ENCODE measurements at places on chromosomes 3 and 15.

DNA sequence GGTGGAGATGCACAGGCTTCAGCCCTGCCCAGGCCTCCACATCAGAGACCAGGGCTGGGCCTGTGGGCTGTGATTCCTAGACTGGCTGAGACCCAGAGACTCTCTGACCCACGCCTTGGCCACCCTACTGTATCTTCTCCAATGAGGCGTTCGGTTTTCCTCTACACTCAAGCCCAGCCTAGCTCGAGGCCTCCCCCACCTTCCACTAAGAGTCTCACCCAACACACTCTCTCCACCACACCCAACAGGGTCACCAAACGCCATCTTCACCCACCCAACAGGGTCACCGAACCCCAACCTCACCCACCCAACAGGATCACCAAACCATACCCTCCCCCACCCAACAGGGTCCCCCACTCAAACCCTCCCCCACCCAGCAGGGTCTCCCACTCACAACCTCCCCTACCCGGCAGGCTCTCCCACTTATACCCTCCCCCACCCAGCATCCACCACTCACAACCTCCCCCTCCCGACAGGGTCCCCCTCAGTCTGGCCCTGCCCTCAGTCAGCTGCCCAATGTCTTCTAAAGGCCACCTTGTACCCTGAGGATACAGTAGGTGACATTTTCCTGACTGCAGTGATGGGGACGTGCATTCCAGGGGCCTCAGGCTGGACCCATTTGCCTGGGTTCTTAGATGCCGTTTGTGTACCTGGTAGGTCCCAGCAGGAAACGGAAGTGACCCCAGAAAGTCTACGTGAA lies 20.4 kb downstream of the CFAP100 start:
- no peak for DNase-seq

DNA sequence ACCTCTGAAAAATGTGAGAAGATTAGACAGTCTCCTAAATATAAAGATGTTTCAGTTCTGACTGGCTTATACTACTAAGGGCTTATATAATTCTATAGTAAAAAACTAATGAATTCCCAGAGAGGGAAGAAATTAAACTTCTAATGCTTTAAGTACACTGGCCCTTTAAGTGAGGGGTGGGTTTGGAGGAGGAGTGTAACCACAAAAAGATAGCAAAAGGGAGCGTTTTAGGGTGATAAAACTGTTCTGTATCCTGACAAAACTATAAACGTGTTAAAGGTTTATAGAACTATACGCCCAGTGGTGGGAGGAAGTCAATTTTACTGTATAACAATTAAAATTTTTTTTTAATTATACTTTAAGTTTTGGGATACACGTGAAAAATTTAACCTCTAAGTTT lies 45.8 kb downstream of the CEP152 start:
- DNase-seq = no peak

GRCh38 chr3:50320853-50321335 lies 1.7 kb downstream of the HYAL2 start:
- peak; percentile 72 for DNase-seq

DNA sequence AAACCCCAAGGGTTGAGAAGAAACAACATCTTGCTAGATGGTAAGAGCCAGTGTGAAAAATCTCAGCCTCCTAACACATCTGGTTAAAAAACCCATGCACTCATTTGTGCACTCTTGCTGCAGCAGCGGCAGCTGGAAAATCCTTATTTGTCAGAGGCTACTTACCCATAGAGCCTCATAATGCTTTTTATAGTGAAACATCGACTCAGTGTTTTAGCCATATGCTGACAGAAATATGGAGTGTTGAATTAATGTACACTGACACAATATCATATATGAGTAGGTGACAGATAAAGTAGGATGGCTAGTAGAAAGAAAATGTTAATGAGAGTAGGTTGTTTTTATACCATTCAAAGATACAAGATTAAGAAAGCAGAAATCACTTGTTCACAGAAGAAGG lies 13.0 kb downstream of the SLC9A9 start:
- DNase-seq = no peak

DNA sequence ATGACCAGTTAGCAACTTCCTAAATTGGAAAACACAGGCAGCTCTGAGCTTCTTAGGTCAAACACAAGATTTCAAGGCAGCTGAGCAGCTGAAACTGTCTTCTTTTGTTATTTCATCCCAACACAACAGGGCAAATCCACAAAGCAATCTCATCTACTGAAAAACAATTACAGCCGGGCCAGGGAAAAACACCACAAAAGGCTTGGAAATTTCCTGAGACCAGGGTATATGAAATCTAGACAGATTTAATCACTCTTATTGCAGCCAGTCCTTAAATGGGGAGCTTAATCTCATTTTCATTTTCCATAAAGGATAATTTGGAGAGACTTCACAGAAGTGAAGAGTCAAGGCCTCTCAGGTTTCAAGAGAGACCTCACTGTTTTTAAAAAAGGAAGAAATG lies 181.8 kb downstream of the SSR3 start:
- DNase-seq = no peak

GRCh38 chr15:66819084-66819483 lies 117.0 kb downstream of the SMAD6 start:
- DNase-seq = no peak

DNA sequence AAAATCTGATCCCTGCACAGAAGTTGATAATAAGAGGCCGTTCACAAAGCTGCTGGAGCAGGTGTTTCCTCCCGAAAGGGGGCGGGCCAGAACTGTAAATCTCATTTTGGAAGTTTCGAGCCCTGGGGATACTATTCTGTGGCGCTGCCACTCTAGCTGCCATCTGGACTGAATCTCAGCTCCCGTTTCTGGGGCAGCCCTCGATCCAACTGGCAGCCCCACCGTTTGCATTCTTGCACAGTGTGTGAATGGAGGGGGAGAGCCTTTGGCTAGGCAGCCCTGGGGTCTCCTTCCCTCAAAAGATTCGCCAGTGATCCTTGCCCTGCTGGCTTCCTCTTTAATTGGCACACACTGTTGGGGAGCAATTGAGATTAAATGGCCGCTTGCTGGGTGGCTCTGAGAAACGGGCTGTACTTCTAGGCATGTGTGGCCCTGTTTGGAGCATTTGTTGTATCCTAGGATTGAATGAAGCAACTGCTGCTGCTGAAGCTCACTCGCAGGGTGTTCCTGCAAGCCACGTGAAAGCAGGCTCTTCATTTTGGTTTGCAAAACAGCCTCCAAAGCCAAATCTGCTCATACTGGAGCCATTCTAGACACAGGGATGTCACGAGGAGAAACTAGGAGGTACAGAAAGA lies 57.2 kb upstream of the TOPAZ1 start:
- DNase-seq = no peak

DNA sequence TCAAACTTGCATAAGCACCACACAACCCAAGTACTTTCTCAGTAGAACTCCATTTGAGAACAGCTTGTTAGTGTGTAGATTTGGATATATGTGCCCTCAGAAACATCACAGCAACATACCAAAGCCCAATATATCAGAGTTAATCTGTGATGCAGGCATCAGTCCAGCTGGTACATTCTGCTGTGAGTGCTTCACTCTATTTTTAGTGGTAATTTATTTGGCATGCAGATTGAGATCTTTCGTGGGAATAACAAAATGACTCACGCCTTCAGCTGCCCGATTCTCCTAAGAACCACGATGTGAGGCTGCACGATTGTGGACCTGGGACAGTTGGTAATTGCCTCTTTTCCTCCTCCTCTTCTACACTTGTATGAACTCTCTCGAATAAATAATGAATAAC lies 730.7 kb downstream of the SQOR start:
- no peak for DNase-seq

- no peak for DNase-seq
These were observed 224.8 kb upstream of the NANOGP8 start for GRCh38 chr15:35309886-35310285.

GRCh38 chr3:126014252-126014651 lies 45.3 kb downstream of the ROPN1B start:
- no peak for DNase-seq

DNA sequence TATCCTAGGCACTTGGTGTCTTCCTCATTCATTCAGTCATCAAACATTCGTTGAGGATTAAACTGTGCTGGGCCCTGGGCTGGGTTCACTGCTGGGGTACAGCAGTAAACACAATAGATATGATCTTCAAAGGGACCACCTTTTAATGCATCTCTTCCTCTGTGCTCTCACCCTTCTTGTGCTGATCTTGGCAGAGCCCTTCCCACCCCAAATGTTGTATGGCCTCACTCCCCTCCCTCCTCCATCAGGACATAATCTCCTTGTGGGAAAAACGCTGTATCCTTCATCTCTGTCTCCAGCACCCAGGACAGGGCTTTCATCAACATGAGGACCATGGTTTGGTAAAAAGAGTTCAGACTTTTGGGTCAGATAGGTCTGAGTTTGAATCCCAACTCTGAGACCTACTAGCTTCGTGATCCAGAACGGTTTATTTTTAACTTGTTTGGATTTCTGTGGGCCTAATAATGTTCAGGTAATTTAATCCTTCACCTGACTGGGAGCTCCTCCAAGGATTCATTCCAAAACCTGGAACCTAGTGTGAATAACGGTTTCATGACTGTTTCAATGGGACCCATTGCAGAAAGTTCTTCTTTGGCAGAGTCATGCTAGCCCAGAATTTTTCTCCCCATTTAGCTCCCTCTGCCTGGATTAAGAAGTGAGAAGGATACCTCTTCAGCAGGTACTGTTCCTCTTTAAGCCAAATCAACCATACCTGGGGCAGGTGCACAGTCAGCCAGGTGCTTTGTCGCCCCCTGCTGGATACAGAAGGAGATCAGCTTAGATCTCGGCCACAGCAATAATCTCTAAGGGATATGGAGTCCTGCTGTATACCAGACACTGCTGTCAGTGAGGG lies 5.2 kb upstream of the WNT7A start:
- peak; percentile 43 for DNase-seq

- DNase-seq = no peak
These were observed 89.1 kb downstream of the OSBPL10 start for GRCh38 chr3:31891876-31892455.

DNA sequence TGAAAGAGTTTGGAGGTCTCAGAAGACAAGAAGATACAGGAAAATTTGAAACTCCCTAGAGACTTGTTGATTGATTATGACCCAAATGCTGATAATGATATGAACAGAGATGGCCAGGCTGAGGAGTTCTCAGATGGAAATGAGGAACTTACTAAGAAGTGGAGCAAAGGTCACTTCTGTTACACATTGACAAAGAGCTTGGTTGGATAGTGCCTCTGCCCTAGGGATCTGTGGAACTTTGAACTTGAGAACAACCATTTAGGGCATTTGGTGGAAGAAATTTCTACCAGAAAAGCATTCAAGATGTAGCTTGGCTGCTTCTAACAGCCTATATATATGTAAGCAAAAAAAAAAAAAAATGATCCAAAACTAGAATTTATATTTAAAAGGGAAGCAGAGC lies 48.9 kb upstream of the NAALADL2 start:
- no peak for DNase-seq

- no peak for DNase-seq
These were observed 46.1 kb downstream of the SRGAP3 start for GRCh38 chr3:9203317-9203716.

- no peak for DNase-seq
These were observed 24.9 kb downstream of the KNL1 start for GRCh38 chr15:40618906-40619305.

Data from NCI-H146 (cell line).